ENCODE measurements at places on chromosomes 5 and 9.
A peak's percentile ranks its signal among the peaks of the same experiment; 100 is the strongest.

DNA sequence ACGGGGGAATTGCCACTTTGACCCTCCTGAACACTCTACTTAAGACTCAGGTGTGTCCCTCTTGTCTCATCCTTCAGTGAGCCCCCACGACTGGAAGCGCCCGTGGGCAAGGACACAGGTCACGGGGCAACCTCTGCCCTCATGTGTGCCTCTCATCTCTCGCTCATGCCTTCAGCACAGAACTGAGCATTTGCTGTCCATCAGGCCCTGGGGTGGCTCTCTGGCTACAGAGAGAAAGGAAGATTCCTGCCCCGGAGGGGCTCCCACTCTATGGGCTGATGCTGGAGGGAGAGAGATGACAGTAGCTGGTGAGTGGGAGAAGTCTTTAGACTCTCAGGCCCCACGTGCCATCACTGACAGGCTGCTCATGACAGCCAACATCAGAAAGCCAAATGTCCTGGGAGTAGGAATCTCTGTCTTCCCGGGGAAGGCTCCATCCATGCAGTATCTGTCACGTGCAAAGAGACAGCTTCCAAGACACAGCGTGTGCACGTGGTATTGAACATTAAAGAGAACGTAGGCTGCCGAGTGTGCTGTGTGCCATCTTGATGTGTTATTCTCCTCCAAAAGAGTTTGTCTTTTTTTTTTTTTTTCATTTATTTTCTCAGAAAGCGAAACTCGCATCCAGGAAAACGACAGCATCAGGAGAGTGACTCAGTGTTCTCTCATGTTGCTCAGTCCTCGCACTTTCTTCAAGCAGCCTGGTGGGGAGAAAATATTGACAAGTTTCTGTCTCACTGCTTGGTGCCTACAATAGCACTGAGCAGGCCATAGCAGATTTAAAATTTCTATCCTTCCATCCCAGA, 190.5 kb downstream of the GAS1 start:
- no peak for DNase-seq

- DNase-seq: no peak
These were observed 7.7 kb upstream of the CKMT2 start for GRCh38 chr5:81225463-81225862.

DNA sequence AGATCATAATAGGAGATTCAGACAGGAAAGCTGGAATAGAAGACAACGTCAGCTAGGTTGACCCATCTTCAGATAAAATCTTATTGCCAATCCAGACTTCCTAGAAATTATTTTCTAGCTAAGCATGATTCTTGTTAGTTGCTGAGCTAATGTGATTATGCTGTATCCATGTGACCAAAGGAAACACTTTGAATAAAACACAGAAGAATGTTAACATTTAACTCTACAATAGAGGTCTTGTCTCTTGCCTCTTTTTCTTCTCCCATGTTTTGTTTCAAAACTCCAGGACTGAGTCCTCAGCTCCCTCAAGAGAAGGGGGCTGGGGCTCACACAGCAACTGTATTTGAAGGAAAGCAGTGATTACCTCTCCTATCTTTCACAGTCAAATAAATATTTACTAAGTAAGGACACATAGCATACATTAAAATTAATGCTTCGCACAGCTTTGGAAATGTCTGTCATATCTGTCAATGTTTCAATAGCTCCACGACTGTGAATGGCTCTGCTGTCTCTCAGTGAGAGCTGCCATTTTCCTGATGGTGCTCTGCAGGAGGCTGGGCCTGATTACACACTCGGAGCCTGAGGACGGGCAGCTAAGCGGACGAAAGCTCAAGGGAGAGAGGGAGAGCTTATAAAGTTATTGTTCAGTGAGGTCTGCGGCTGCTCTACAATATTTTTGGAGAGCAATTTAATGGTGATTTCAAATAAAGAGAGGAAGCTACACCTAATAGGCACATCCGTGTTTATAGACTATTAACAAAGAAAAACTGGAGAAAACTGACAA, 64.8 kb upstream of the ZNF462 start:
- DNase-seq: no peak

- peak; percentile 29 for DNase-seq
These were observed 7.9 kb downstream of the NRARP start for GRCh38 chr9:137294091-137294680.

DNA sequence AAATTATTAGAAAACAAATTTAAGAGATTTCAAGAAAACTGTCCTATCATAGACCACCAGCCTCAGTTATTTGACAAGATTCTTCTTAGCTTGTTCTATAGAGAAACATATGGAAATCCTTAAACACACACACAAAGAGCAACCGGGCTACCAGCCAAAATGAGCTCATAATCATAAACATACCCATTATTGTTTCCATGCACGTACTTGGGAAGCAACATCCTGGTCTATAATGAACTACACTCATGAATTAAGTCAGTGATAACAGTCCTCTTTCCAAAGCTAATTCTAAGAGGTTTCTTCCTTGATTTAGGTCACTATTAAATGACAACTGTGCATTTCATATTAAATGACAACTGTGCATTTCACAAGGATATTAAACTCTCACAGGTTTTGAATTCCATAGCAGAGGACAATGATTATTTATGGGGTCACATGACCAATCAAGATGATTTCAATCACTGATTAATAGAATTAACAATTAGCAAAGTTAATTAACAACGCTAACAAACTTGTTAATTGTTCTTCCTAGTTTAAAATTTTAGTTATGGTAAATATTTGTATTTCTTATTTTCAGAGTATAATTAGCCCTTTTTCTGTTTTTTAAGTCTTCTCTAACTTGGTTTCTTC, 77.0 kb downstream of the OXCT1 start:
- DNase-seq: no peak

- DNase-seq: no peak
These were observed 19.6 kb upstream of the LAMC3 start for GRCh38 chr9:130989391-130989790.

GRCh38 chr9:126371007-126371870, 44.6 kb downstream of the MVB12B start:
- no peak for DNase-seq

DNA sequence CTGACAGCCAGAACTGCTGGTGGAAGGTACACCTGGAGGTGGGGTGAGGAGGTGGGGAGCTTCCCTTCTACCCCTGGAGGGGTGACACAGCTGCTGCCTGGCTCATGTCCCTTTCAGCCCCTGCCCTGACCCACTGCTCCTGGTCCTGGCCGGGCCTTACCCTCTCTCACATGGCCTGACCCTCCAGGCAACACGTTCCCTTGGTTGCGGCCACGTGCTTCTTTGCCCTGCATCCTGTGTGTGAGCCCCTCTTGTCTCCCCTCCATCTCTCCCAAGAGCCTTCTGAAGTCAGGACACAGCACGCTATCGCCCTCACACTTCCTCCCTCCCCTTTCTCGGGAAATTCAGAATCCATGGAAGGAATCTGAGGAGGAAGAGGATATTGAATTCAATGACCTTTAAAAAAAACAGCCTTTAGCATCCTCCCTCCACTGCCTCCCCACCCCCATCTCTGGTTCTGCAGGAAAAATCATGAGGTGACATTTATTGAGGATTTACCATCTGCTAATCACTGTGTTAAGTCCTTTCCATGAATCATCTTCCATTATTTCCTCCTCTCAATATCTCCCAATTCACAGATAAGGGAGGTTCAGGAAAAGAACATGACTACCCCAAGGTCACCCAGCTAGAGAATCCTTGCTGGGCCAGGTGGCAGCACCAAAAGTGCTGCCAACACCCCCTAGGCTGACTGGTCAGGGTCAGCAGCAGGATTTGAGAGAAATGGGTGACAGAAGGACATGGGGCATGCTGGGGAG, 8.3 kb downstream of the AQP3 start:
- no peak for DNase-seq
